ENCODE measurements at places on chromosomes 7 and 10. TPM values are rescaled to one million over a fixed set of nuclear protein-coding genes. Genes with fewer than 3 reads are reported as not detected.

Gene FFAR4
- not detected for total RNA-seq

Gene AKR1C8
- total RNA-seq, result not detected

Gene SPDYE11
- not detected for total RNA-seq

GRCh38 chr7:89012016-89012415, 216.5 kb upstream of the TEX47 start:
- DNase-seq, result no peak
- H3K4me3 ChIP-seq, result no peak overlapping the region
- H3K27me3 ChIP-seq, result no peaks in the 10 kb centered on the region
- no peaks in the 10 kb centered on the region for H3K4me1 ChIP-seq
- no peaks in the 10 kb centered on the region for H3K36me3 ChIP-seq

DNA sequence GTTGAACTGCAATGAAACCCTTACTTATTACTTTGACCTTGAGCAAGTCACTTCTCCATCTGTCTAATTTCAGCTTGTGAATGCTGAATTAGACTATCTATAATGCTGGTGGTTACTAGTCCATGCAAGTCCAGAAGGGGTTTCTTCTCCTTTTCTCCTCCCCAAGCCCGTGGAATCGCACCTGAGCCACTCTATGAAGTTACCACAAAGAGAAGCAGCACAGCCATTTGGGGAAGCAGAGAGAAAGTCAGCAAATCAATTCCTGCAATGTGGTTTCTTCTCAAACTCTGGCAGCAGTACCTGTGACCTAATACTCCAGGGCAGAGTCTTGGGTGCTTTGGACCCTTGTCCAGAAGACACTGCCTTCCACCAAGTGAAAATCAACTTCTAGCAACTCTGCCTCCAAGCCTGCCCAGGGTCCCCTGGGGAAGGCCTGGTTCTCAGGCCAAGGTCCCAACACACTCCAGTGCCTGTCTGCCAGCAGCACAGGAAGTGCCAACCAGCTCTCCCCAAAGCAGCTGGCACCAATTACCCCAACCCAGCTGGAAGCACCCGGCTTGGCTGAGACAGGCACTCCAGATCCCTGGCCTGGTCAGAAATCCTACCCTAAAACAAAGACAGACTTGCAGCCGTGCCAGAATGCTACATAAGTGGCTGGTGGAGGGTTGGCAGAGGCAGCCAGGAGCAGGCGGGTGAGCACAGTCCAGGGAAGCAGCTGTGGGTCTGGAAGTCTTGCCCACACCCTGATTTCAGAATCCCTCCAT, 200.3 kb downstream of the LSM5 start:
- H3K4me3 ChIP-seq, result no peak overlapping the region
- no peaks in the 10 kb centered on the region for H3K27me3 ChIP-seq
- H3K4me1 ChIP-seq, result no peaks in the 10 kb centered on the region
- no peak overlapping the region for H3K27ac ChIP-seq
- DNase-seq, result no peak

DNA sequence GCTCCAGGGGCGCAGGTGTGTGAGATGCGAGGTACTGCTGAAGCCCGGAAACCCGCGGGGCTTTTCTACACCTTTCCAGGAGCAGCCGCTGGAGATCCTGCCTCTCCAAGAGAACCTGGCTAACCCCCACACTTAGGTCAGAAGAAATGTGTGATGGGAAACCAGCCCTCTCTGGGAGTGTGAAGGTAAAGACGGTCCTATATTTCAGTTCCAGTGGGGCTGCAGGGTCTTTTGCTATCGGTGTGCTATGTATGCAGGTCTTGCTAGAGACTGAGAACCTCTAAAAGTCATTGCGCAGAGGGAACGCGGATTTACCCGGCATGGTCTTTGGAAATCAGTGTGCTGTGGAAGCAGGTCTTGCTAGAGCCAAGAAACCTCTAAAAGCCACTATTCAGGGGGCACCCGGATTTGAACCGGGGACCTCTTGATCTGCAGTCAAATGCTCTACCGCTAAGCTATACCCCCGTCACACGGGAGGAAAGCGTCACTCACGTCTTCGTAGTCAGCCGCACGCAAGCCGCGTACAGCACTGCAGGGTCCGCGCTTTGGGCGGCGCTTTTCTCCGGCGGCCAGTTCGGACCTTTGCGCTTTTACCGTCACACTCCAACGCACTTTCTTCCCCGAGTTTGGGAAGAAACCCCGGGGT, 46.0 kb downstream of the ZNF777 start:
- H3K36me3 ChIP-seq, result no peaks in the 10 kb centered on the region
- H3K27ac ChIP-seq, result no peak overlapping the region
- H3K27me3 ChIP-seq, result no peaks in the 10 kb centered on the region
- H3K4me1 ChIP-seq, result no peaks in the 10 kb centered on the region
